ENCODE measurements at places on chromosomes 3 and 15.

DNA sequence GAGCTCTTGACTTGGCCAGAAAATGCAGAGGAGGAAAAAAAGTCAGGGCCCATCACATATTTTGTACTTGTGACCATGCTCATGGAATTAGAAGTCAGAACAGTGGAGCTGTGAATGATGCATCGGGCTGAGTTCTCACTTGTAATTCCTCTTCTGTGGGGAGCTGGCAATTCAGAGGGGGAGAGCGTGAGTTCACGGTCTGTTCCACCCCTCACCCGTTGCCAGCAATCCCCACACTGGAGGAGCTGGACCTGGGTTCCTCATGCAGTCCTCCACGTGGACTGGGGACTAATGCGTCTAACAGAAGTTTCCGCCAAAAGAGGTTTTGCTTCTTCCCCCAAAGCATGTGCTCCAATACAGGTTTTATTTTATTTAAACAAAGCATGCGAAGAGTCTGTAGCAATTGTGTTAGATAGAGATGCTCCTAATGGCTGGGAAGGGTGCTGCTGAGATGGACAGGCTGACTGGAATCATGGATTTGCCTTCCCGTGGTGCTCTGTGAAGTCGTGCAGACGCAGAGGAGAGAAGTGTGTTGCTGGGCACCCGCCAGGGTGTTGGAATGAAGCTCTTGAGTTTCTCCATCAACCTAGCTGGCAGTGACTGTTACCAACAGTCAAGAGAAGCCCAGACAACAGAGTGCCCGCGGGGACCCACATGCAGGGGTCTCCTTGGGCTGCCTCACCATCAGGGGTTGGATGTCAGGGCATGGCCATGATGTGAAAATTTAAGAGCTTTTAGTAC lies 77.4 kb upstream of the PCSK6 start:
- DNase-seq = no peak

- no peak for DNase-seq
Observed at GRCh38 chr3:38018296-38019266, 10.9 kb downstream of the PLCD1 start.

DNA sequence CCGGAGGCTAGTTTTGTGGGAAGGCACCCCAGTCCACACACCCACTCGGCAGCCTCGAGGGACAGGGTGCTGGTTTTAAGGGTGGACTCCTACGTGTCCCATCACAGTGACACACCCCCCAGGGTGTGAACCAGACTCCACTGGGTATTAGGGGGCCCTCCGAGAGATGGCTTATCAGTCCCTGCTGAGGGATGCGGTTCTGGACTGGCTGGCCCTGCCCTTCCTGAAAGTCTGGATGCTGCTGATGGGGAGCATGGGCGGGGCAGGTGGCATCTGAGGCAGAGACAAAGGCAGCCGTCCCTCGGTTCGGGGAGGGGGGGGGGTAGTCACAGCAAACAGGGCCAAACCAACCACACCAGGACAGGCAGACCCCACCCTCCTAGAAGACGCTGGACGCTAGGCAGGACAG lies 939 bp upstream of the ULK3 start:
- DNase-seq = no peak

DNA sequence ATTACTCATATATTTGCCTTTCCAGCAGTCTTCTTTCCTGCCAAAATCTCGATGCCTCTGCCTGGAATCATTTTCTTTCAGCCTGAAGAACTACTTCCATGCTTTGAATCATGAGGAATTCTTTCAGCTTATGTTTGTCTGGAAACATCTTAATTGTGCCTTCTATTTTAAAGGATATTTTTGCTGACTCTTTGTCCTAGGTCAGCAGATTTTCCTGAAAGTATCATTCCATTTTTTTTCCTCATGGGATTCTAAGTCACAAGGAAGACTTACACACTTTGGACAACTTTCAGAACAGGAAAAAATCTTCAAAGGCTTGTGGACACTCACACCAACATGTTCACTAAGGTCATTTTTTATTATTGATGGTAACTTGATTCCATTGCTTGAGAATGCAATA lies 10.1 kb downstream of the PRR23E start:
- no peak for DNase-seq

GRCh38 chr3:162052636-162053035 lies 556.0 kb downstream of the OTOL1 start:
- no peak for DNase-seq

- DNase-seq = no peak
Observed at GRCh38 chr15:80328496-80328895, 75.7 kb upstream of the ARNT2 start.

GRCh38 chr3:188906236-188906635 lies 265.5 kb upstream of the TPRG1 start:
- no peak for DNase-seq

DNA sequence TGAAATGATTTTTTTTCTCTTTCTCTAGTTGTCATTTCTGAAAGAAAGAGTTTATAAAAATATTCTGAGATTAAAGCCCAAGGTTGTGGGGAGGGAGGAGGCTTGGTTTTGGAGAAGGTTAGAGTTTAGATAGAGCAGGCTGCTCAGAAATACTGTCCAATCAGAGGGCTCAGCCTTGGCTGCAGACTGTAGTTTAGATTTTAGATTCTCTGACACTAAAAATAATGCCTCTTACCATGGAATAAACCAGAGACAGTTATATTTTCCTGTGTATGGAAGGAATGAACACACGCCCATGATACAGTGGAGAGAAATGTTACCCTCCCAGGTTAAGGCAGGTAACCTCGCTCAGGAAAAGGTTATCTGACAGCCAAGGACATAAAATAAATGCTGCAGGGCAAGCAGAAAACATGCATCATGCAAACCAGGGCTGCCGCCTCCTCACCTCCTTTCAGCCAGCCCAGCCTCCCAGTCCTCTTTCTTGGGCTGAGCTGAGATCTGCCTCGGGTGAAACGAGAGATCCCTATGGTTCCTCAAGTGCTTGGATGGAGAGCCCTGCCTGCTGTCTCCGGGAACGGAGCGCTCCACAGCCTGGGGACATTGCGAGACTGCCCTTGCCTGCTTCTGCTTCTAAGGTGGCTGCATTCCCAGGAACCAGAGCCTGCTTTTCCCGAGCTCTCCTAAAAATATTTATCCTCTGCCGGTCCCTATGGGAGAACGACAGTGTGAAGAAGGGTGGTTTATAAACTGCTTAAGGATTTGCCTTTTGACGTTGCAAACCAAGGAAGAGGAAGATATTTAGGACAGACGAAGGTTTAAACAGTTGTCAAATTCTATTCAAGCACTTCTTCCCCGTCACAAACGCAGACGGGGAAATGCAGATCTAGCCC lies 848 bp downstream of the NCEH1 start:
- no peak for DNase-seq
